ENCODE measurements at places on chromosomes 5 and 9.

DNA sequence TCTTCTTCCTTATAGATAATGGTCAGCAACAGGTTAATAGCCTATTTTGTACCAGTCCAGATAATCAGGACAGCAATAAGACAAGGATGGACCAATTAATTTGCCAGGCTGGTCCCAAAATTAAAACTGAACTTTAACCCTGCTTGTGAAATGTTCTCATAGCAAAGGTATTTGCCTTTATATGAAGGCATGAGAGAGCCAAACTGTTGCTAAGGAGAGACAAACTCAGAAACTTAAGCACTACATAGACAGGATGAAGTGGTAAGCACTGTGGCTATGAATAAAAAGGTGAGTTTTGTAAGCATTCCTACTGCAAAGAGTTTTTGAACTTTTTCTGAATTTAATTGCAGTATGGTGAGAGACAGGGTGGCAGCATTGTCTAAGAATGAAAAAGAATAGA lies 174.7 kb upstream of the PPP1R2B start:
- DNase-seq = peak; percentile 1

- DNase-seq = no peak
Observed at GRCh38 chr9:19985081-19985480, 196.2 kb upstream of the SLC24A2 start.

DNA sequence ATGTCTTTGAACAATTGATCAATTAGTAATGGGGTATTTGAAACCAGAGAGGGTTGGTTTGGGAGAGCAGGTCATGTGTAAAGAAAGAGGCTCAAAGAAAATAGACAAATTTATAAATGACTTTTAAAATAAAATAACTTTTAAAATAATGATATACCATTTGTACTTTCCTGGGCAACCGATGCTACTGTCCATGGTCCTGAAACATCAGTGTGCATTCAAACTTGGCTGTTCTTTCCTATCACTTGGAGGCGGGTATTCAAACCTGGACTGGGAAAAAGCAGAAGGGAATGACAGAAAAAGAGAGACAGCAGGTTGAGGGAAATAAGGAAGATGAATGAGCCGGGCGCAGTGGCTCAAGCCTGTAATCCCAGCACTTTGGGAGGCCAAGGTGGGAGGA lies 1446.4 kb upstream of the WWC1 start:
- DNase-seq = no peak

- peak; percentile 20 for DNase-seq
Observed at GRCh38 chr9:136614372-136614922, 48.3 kb upstream of the EGFL7 start.

GRCh38 chr5:2763533-2763794 lies 12.0 kb upstream of the IRX2 start:
- DNase-seq = no peak

DNA sequence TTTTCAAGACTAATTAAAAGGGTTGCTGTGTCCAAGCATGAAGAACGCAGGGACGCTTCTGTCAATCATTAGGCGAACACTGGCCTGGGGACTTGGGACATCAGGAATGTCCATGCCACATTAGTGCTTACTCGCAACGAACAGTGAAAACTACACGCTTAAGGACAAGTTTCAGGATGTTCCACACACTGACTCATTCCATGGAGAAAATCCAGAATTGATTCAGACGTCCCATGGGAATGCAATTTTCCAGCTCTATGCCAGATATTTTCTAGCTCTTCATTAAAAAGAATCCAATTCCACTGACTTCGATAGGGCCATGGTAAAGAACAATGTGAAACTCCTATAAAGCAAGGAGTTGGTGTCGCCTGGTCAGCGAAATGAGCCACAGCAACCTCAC lies 98.2 kb downstream of the CAMSAP1 start:
- peak; percentile 5 for DNase-seq

GRCh38 chr9:18890372-18890771 lies 142.6 kb downstream of the SAXO1 start:
- DNase-seq = no peak

DNA sequence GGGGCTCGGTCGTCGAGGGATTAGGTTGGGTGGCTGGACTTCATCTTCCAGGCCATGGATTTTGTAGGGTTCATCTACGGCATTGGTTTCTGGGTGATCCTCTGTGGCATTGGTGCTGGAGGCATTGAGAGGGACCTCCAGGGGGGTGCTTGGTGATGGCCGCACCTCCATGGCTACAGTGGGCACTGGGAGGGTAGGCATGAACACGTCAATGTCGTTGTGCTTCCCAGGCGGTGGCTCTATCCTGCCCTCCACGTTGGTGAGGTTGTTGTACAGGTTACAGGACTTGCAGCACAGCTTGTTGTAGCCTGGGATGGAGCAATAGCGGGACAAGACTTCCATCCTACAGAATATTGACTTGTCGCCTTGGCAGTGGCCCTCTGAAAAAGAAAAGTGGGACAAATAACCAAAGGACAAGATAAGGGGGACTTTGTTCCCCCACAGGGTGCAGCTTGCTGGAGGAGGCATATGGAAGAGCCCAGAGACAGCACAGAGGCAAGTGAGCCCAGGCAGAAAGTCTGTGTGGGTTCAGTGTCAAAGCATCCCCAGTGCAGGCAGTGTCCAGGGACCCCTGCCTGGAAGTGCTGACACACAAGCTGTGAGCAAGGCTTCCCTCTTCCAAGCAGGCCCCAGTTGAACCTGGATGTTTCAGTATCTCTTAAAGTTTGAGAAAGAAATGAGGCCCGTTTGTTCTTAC lies 53.9 kb downstream of the ZNF354C start:
- no peak for DNase-seq

DNA sequence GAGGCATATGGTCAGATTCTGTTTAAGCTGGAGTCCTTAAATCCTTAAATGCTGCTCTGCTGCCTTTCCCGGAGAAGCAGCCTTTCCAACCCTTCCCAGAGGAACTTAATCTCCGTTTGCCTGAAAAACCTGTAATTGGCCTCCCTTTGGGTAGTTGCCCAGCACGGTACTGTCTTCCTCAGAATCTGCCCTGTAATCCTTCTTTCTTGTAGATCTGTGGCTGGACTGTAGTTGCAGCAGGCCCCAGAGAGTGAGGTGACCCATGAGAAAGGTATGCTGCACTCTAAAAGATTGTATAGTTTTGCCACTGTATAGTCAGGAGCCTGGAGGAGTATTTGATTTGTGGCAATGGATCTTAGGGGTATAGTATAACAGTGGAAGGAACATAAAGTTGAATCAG lies 11.7 kb downstream of the SPIN1 start:
- no peak for DNase-seq

GRCh38 chr5:395156-395920 lies 47.6 kb upstream of the EXOC3 start:
- peak; percentile 92 for DNase-seq

- no peak for DNase-seq
Observed at GRCh38 chr5:72170101-72170500, 62.8 kb downstream of the MAP1B start.

- DNase-seq = no peak
Observed at GRCh38 chr5:32014096-32014745, 159.9 kb downstream of the GOLPH3 start.

DNA sequence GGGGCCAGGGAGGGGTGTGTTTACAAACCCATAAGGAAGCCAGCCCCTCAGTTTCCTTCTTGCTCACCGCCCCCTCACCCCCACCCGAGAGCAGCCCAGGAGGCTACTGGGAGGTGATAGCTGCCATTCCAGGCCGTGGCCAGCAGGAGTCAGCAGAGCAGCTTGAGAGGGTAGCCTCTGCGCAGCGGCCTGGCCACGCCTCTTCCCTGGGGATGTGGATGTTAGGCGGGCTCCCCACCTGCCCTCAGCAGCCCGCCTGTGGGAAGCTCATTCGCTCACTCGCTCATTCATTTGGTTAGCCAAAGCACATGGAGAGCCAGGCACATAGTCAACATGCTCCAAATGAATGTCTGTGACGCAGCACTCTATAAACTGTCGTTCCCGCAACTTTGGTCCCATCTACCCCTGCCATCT lies 6.1 kb upstream of the DPM2 start:
- DNase-seq = no peak

- DNase-seq = no peak
Observed at GRCh38 chr5:2224689-2225088, 342.0 kb upstream of the IRX4 start.
